ENCODE measurements at places on chromosomes 1 and 21.

GRCh38 chr21:26795412-26795805 is 49.8 kb downstream of the ADAMTS1 start:
- DNase-seq = no peak

- DNase-seq = no peak
Measured at GRCh38 chr1:198340139-198340538, 183.3 kb downstream of the NEK7 start.

DNA sequence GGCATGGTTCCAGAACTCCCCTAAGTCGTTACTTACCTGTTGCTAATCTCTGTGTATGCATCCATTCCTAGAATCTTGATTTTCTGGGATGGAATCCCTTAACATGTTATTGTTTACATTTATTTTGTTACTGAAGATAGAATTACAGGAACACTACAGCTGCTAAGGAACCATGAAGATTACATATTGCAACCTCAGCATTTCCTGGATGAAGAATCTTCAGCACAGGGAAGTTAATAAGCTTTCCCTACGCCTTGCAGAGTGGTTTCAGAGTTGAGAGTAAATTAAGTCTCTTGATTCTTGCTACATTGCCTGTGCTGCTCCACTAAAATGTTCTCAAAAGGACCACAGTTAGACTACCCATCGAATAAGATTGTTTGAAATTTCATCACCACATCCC is 31.4 kb upstream of the GBP6 start:
- no peak for DNase-seq

- DNase-seq = no peak
Measured at GRCh38 chr1:215263636-215264035, 181.1 kb downstream of the KCNK2 start.

DNA sequence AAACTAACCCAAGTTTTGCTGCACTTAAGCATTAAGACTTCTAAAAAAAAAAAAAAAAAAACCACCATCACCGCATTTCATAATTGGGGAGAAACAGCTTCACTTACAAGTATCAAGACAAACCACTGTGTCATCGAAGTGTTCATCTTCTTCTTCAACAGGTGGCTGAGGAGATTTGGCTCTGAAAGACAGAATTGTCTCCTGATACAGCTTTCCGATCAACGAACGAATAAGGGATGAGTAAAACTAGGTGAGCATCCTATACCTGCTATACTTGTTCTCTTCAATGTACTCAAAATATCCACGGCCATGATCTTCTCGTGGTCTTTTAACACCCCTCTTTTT is 2.0 kb downstream of the HNRNPU start:
- DNase-seq = no peak

GRCh38 chr1:211551638-211552460 is 27.1 kb downstream of the SLC30A1 start:
- DNase-seq = no peak

DNA sequence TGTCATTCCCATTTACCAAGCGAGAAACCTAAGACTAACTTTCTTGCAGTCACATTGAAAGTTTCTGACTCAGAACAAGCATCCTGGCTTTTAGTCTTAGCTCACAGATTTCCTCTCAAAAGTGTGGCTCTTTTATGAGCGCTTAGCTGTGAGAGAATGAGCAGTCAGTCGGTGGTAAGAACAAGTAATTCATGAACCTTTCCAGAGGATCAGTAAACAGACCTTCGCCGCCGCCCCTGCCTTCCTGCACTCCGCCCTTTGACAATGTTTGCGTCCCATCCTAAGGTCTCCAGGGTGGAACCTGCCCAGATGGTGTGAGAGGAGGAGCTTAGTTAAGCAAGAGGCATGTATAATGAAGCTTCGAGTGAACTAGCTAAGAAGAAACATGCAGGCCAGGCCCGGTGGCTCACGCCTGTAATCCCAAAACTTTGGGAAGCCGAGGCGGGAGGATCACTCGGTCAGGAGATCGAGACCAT is 142.4 kb downstream of the GLUL start:
- peak; percentile 21 for DNase-seq

- DNase-seq = no peak
Measured at GRCh38 chr1:223011505-223011856, 131.6 kb downstream of the TLR5 start.

DNA sequence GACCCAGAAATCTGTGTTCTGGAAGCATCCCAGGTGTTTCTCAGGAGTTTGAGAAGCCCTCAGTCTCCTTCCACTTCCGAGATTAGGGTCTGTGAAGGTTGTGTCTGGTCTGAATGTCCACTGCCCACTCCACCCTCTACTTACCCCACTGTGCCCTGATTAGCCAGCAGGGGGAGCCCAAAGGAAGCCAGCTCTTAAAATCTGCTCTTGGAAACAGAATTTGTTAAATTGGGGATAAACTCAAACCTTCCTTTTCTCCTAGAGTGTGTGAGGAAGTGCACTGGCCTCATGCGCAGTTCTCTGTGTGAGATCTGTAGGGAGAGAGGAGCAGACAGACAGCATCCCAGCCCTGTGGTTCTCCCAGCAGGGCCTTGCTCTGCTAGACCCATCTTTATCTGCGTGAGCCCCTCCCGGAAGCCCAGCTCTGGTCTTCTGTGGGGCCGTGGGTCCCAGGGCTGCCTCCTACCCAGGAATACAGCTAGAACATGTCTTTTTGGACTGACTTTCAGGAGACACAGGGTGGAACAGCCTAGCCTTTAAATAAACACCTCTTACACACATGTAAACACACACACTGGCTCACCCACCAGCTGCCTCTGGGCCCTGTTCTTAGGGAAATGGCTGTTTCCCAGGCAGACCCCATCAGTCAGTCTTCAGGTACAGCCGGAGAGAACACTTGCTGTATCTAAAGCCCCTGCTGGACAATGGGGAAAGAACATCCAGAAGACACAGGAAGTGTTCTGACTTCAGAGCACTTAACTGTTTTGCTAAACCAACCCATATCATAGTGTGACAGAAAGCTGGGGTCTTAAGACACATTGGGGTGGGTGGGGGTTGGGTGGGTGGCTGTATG is 52.2 kb downstream of the SMYD2 start:
- DNase-seq = peak; percentile 40

DNA sequence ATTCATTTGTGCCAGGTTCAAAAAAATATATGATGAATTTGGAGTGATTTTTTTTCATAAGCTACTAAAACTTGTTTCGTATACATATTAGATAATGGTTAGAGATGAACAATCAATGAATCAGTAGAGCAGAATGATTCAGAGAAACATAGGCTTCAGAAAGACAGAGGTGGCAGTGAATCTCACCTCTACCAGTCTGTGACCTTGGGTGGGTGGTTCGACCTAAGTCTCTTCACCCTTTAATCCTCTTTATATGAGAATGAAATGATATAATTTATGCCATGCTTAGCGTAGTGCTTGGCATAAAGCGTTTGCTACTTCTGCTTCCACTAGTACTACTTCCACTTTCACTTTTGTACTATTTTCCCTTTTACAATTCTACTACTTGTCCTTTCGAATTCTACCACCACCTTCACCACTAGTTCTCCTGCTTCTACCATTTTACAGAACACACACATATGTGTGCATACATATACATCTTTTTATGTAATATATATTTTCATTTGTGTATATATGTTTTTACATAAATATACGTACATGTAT is 45.1 kb downstream of the FYB2 start:
- no peak for DNase-seq

- no peak for DNase-seq
Measured at GRCh38 chr1:81192647-81193642, 607.8 kb upstream of the ADGRL2 start.

DNA sequence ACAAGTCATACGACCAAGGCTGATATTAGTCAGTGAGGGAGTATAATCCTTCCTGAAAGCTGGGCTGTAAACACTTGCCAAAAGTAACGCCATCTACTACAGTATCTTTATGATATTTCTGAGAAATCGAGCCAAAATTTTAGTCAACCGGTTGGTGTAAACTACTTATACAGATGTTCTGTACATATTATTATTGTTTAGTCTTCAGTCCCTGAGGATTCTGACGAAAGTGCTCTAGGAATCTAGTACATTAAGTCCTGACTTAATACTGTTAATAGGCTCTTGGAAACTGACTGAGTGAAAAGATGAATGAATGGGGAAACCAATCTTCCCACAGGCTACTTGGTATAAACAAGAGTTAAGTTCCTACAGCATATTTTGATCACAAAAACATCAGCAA is 274.3 kb downstream of the USP25 start:
- no peak for DNase-seq

DNA sequence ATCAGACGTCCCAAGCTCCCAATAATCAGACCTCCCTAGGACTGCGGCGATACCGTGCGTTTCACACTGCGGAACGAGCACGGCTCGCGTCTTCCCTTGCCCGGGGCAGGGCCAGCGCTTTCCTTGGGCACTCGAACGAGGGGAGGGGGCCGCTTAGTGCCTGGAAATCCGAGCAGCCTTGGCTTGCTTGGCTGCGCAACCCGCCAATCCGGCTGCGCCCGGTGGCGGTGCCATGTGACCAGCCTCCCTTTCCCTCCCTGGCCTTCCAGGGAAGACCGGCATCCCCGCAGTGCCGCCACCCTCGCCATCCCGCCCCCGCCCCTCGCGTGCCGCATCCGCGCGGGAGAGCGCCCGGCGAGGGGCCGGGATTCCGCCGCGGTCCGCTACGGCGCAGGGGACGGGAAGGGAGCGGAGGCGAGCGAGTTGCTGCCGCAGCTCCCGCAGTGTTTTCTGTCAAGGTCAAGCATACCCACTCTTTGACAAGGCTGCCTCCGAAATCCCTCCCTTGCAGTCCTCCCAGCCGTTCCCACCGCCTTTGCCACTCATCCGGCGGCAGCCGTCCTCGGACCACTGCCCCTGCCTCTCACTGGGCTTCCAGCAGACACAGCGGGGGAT is 8.3 kb upstream of the RNF19B start:
- DNase-seq = no peak

DNA sequence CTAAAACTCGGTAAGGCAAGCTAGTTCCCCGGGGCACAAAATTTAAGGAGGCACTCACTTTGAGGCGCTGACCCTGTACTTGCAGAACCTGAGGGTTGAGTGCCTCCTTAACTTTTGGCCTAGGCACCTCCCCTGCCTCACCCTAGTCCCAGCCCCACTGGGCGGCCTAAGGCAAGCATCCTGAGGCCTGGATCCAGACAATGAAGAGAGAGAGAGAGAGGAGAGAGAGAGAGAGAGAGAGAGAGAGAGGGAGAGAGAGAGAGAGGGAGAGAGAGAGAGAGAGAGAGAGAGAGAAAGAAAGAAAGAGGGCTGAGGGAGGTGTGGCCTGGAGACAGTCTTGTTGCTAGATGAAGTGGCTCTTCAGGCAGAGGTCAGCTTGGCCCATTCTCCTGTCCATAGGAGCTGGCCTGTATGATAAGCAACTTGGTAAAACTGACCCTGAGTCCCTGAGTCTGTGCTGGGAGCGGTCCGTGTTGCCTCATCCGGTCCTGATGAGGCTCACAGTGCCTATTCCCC is 7.4 kb upstream of the LRRN2 start:
- DNase-seq = no peak

DNA sequence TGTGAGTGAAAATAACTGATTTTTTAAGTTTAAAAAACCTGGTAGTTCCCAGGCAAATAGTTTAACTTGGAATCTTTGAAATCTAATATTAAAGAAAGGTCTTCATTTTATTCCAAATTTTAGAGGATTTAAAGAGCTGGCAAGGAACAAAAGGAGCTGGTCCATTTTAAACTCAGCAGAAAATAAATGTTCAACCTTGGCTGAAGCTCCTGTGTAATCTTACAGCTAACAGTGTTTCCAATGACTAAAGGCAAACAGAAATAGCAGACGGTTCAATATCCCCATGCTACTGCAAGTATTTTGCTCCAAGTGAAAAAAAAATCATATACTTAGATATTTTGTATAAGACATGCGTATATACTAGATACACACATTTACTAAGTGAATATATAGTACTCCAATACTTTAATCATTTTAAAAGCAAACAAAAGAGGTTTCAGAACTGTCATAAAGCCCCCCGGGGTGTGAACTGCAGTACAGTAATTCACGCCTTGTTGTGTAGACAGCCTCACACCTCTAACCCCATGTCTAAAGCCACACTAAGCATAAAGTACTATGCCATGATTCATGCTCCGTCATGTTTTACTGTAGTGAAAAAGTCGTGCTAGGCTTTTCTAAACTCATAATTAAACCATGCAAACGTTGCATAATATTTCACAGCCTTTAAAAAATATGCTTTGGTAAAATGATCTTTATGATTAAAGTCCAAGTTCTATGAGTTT is 132.2 kb downstream of the CLIC6 start:
- DNase-seq = no peak

DNA sequence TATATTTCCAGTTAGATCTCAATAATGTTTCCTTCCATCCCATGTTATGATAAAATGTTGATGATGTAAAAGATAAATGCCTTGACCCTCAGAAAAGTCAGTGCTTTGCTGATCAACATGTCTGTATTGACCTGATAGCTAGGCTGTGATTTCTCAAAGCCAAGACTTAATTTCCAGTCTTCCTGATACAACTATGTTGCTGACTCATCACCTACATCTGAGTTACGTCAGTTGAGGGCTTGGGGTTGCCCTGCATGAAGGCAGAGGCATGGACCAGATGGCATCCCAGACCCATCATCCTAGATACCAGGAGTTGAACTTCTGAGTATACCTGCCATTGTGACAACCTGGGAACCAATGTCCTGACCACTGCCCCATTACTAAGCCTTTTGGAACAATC is 4.8 kb downstream of the LCE1D start:
- no peak for DNase-seq

DNA sequence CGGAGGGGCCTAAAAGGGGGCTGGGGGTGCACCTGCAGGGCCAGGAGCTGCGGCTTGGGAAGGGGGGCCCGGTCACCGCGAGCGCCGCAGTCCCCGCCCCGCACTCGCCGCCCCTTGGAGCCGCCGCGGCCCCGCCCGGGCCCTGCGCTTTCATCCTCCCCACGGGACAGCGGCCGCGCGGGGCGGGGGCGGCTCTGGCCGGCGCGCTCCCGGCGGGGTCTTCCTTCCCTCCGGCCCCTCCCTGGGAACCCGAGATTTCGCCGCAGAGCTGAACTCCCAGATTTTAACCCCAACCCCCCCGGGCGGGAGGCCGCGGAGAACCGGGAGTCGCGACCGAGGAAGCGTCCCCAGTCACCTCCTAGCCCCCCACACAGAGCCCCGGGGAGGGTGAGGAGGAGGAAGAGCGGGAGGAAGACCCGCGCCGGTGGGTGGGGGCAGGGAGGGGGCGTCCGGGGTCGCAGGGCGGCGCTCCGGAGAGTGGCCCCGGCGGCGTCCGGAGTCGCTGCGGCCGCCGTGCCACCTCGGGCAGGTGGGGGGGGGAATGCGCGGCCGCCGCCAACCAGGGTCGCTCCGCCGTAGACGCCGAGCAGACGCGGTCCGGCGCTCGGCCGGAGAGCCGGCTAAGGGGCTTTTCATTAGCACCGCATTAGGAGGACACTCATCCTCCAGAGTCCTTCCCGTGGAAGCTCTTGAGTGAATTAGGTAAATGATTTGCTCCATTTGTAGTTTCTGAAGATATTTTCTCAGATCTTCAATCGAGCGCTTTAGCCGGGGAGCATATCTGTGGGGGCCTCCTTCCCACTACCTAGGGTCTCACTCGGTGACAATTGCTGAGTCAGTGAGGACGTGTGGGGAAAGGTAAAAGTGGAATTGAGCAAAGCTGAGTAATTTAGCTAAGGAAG is 31.6 kb upstream of the NFIA start:
- no peak for DNase-seq

All from activated naive CD4-positive, alpha-beta T cell treated with anti-CD3 and anti-CD28 coated beads, Interleukin-2, amount 50 U/mL, for 16 hours (primary cell).